Umbilical cord (tissue), 2 donors: ENCODE measurements at places on chromosomes 7 and 10. TPM values are rescaled to one million over a fixed set of nuclear protein-coding genes. Genes with fewer than 3 reads are reported as not detected.
A peak's percentile ranks its signal among the peaks of the same experiment; 100 is the strongest.

Gene MAT1A
- total RNA-seq: 1.2 TPM

GRCh38 chr7:2776401-2776800, 67.7 kb downstream of the GNA12 start:
- no peak for DNase-seq

DNA sequence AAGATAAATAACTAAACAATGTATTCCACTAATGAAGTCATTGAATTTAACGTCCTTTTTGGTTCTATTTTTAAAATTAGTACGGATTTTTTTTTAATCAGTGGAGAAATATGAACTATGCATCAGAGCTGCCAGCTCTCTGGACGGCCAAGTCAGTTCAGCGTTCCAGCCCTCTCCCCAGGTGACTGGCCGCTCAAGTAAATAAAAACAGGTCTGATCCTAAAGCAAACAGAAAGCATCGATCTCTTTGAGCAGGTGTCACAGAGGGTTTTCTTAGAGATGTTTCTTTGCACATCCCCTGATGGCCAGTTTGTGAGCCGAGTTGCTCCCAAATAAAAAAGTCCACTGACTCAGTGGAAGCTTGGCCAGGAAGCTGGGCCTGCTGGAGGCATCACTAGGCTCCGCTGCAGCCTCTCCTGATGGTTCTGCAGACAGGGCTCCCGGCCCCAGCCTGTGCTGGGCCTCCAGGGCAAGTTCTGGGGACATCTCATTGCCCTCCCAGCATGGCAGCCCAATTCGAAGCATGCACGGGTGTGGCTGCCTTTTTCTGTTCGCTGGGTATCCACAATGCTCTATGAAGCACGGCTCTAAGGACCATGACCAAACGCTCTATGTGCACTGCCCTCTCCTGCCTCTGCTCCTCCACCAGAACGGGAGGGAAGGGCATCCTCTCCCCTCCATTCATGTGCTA, 74.7 kb upstream of the PPP2R2D start:
- no peak for DNase-seq

- DNase-seq: no peak
Observed at GRCh38 chr10:9469663-9470205, 1415.2 kb downstream of the GATA3 start.

DNA sequence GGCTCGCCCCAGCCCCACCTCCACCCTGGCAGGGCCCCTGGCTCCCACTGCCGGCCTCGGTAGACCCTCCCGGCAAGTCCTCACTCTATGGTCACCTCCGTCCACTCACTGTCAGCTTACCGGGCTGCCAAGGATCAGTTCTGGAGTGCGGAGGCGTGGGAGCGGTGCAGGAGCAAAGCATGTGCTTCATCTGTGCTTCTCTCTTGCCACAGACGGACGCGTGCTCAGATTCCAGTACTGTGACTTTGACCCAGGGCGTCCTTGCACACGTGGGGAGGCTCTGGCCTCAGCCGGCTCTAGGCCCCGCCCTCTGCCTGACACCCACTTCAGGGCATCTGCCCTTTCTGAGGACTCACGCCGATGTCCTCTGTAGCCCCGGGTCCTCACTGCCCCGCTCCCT, 547.5 kb upstream of the FOXK1 start:
- DNase-seq: no peak

- DNase-seq: no peak
Observed at GRCh38 chr7:20241911-20242261, 24.7 kb upstream of the MACC1 start.

DNA sequence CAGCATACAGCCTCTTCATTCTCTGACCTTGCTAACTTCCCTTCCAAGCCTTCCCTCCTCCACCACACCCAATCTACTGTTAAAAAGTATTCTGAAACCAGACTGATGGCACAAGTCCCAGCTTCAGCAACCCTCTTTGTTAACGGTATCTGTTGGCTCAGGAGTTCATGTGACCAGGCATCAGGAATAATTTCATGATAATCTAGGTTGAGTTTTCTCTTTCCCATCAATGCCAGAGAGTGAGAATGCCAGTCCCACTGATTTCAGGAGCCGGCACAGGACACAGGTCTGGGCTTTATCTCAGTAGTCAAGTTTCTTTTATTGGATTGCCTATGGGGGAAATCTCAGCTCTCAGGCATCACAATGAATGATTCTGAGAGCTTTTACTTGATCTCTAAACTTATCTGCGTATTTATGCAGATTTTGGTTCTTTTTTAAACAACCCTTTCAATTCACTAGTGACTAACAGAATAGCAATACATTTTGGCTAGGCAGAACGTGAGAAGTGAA, 231.0 kb upstream of the LYZL1 start:
- DNase-seq: peak; percentile 92

Gene GSTO2
- total RNA-seq: 1.2 TPM

DNA sequence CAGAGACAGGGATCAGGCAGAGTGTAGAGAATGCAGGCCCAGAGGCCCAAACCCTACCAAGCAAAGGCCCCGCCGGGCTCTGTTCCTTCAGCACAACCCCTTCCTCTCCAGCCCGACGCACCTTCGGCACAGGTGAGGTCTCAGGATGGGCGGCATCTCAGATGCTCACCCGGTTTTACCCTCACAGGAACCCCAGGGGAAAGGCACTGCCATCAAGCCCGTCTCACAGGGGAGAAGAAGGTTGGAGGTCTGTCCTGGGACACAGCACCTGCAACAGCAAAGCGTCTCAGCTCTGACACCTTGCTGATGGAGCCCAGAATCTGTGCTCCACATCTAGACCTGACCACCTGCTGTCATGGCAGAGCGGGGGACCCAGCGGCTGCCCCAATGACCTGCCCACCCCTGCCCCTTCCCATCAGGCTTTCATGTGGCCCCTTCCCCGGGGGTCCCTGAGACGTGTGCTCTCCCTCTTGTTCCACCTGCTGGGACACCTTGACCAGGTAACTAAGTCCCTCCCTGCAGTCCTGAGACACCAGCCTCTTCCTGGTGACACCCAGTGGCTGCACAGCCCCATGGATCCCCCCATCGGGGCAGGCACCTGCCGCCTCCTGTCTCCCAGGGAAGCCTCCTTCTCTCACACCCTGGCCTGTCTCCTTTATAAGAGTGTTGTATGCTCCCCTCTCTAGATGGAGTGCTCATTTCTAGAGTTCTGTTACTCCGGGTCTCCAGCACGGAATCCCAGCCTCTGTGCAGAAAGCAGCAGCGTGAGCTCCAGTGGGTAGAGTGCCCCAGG, 315.6 kb downstream of the DNAJB6 start:
- no peak for DNase-seq

- peak; percentile 67 for DNase-seq
Observed at GRCh38 chr10:109933984-109934565, 10.8 kb upstream of the XPNPEP1 start.

Gene CCL24
- total RNA-seq: not detected

- no peak for DNase-seq
Observed at GRCh38 chr7:134941952-134942351, 44.4 kb upstream of the AGBL3 start.

Gene CFAP46
- total RNA-seq: 0.48 TPM

DNA sequence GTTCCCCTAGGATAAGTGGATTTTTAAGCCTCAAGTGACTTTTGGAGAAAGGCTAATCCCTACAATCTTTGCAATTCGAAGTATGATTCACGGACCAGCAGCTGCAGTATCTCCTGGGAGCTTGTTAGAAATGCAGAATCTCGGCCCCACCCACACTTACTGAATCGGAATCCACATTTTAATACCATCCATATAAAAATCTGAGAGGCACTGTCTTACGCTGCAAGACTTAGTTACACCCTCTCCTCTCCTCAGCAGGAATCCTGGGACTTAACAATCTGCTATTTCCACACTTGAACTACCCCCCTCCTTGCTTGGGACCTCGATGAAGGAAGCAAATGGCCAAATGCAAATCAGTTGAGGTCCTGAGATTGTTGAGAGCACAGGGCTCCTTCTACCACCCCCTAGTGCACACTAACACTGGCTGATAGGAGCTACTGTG, 21.0 kb downstream of the ITPRIP start:
- peak; percentile 95 for DNase-seq
